PC-3 (cell line): ENCODE measurements at places on chromosomes 11 and 22. TPM values are rescaled to one million over a fixed set of nuclear protein-coding genes. Genes with fewer than 3 reads are reported as not detected.
A peak's percentile ranks its signal among the peaks of the same experiment; 100 is the strongest.

GRCh38 chr11:65703846-65704245 lies 8.2 kb upstream of the KAT5 start:
- H3K4me1 ChIP-seq = no peaks in the 10 kb centered on the region
- H3K27ac ChIP-seq = no peak overlapping the region
- no peaks in the 10 kb centered on the region for H3K36me3 ChIP-seq
- H3K27me3 ChIP-seq = peaks cover 9% of the 10 kb centered on the region; the same call in 1 of the 2 replicates
- H3K4me3 ChIP-seq = no peak overlapping the region

GRCh38 chr11:73295241-73295995 lies 12.7 kb upstream of the ARHGEF17 start:
- H3K27ac ChIP-seq = no peak overlapping the region
- DNase-seq = peak; percentile 94
- H3K4me3 ChIP-seq = no peak overlapping the region
- no peaks in the 10 kb centered on the region for H3K27me3 ChIP-seq
- H3K36me3 ChIP-seq = no peaks in the 10 kb centered on the region

DNA sequence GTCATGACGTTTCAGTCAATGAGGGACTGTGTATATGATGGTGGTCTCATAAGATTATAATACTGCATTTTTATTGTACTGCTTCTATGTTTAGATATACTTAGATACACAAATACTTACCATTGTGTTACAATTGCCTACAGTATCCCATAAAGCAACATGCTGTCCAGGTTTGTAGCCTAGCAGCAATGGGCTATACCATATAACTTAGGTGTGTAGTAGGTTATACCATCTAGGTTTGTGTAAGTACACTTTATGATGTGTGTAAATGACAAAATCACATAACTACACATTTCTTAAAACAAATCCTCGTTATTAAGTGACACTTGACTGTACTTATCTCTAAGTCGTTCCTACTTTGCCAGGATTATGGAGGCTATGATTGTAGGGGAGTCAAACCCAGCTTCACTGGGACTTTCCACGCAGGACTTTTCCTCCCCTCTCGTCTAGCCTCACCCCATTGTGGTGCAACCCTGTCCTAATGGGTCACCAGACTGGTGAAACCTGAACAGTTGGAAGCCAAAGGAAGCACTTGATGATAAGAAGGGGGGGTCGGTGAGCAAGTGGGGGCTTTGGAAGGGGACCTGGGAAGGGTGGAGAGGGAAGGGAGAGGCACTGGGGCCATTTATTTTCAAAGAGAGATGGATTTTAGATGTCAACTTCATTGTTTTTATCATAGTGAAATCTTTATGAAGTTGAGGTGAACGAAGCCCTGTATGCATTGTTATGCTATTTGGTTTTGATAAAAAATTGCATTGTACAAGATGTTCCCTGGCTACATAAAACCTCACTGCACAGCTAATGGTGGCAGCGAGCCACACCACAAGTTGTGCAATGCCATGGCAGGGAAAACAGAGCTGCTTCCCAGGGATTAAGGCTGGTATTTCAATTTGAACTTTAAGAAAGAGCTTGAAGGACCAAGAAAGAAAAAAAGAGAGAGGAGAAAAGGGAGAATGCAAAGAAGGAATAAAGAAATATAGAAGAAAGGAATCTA lies 129.1 kb downstream of the EHF start:
- peak; percentile 91 for DNase-seq
- no peaks in the 10 kb centered on the region for H3K27me3 ChIP-seq
- peaks cover 23% of the 10 kb centered on the region for H3K4me1 ChIP-seq
- H3K27ac ChIP-seq = peak overlapping the region; percentile 88
- no peaks in the 10 kb centered on the region for H3K36me3 ChIP-seq

Gene DEUP1
- total RNA-seq = 0.26 TPM in 1 of 2 replicates, not detected in the other

Gene EHF
- 29.0 and 37.0 TPM in 2 replicates for total RNA-seq

GRCh38 chr11:22749536-22749935 lies 80.1 kb downstream of the SVIP start:
- no peak overlapping the region for H3K4me3 ChIP-seq
- H3K4me1 ChIP-seq = no peaks in the 10 kb centered on the region
- H3K27me3 ChIP-seq = peaks cover 41% of the 10 kb centered on the region
- H3K27ac ChIP-seq = no peak overlapping the region
- no peak for DNase-seq

DNA sequence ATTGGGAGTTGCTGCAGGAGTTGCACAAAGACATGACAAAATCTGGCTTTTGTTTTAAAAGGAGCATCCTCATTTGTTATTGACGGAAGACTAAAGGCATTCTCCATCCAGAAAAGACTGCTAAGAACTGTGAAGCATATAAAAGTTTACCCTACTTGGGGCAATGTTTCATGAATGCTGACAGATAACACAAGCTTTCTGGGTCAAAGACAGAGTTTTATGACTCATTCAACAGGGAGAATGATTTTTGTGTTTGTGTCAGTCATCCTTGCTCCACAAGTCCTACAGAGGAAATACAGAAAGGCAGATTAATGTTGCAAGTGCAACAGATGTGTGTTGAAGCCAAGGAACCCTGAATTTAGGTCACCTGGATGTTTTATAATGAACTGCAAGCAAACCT lies 2.5 kb downstream of the GLYATL1 start:
- no peaks in the 10 kb centered on the region for H3K4me1 ChIP-seq
- no peak for DNase-seq
- H3K4me3 ChIP-seq = no peak overlapping the region

GRCh38 chr11:125378083-125378482 lies 118.0 kb downstream of the FEZ1 start:
- H3K27ac ChIP-seq = no peak overlapping the region
- H3K4me3 ChIP-seq = no peak overlapping the region
- peaks cover 97% of the 10 kb centered on the region for H3K27me3 ChIP-seq
- DNase-seq = no peak
- no peaks in the 10 kb centered on the region for H3K36me3 ChIP-seq

DNA sequence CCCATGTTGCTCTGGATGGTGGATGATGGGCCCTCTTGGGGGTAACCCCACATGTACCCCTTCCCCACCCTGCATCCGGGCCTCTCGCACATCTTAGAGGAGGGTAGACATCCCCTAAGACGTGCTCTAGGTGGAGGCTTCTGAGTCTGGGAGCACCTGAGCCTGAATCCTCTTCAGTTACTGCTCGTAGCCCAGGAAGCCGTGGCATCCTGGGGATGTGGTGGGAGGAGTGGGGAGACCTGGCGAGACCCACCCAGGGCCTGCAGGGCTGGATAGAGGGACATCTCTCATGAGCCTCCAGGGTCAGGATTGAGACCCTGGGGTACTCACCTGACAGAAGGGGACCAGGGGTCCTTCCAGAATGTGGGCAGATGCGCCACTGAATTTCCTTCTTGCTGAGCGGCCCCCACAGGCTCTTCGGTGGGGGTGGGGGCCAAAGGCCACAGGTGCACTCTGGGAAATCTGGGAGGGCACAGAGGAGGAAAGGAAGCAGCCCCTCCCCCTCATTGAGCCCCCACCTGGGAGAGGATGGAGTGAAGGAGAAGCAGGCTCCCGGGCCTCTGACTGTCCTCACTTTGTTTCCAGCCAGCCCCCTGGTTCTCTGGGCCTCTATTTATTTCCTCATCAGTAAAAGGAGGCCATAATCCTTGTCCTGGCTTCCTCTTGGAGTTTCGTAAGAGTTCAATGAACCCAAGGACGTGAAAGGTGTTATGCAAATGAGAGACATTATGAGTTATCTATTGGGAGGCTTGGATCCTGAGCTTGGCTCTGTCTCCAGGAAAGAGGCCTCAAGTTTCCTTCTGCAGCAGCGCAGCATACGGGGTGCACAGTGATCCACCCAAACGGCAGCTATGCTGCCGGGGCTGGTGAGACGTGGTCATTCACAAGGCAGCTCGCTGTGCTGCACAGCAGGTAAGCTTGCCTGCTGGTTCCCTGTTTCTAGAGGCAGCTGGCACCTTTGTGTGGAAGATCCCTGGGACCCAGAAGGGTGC lies 31.2 kb downstream of the KCNJ4 start:
- DNase-seq = no peak
- no peaks in the 10 kb centered on the region for H3K27me3 ChIP-seq
- no peak overlapping the region for H3K4me3 ChIP-seq
- no peaks in the 10 kb centered on the region for H3K36me3 ChIP-seq

DNA sequence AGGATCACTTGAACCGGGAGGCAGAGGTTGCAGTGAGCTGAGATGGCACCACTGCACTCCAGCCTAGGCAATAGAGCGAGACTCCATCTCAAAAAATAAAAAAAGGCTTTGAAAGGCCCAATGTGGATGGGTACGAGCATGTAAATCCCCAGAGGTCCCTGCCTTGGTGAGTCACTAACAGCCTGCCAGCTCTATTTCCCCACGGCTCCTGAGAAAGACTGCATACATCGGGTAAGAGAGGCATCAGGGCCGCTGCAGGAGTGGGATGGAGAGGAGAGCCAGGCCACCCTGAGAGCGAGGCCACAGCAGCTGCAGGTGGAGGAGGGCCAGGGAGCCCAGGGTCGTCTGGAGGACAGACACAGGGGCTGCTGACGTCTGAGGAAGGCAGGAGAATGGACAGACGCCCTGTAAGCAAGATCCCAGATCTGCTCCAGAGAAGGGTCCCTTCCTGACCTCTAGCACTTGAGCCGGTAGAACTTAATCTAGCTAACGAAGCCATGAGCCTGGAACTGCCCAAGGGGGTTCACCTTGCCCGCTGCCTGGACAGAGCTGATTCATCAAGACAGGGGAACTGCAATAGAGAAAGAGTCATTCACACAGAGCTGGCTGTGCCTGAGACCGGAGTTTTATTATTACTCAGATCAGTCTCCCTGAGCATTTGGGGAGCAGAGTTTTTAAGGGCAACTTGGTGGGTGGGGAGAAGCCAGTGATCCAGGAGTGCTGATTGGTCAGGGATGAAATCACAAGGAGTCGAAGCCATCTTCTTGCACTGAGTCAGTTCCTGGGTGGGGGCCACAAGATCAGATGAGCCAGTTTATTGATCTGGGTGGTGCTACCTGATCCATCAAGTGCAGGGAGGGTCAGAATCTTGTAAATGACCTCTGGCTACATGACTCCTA lies 5.1 kb upstream of the KRTAP5-9 start:
- H3K4me3 ChIP-seq = no peak overlapping the region
- H3K27ac ChIP-seq = no peak overlapping the region
- no peaks in the 10 kb centered on the region for H3K36me3 ChIP-seq
- peaks cover 45% of the 10 kb centered on the region for H3K27me3 ChIP-seq

Gene PPP2R1B
- total RNA-seq = 31.3 and 41.5 TPM in 2 replicates

Gene CARD18
- total RNA-seq = not detected in 2 replicates

DNA sequence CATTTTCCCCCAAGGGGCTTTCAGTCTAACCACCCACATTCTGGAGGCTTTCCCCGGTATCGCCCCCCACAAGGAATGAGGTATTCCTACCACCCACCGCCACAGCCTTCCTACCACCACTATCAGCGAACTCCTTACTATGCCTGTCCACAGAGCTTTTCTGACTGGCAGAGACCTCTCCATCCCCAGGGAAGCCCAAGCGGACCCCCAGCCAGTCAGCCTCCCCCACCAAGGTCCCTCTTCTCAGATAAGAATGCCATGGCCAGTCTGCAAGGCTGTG lies 14.6 kb upstream of the SLC25A18 start:
- no peak overlapping the region for H3K4me3 ChIP-seq
- no peak for DNase-seq
- no peaks in the 10 kb centered on the region for H3K4me1 ChIP-seq
- no peaks in the 10 kb centered on the region for H3K27me3 ChIP-seq
- H3K27ac ChIP-seq = no peak overlapping the region

Gene OR51E2
- not detected in 2 replicates for total RNA-seq

Gene SOX6
- total RNA-seq = under 0.01 TPM in 1 of 2 replicates, not detected in the other

Gene TYR
- not detected in 2 replicates for total RNA-seq

DNA sequence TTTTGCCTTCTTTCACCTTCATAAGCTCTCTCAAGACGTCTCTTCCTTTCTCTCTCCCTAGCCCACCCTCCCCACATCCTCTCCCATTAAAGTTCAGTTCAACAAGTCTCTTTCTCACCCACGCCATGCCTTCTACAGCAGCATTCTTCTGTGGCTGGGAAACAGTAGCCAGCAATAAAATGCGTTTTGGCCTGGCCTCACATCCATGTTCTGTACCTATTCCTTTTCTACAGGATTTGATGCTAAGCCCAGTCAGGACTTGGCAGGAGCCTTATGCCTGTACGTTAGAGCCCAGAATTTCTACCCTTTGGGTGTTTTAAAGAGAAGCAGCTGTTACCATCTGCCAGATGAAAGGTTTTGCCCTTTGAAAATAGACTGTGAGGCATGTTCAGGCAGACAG lies 7.1 kb upstream of the CD44 start:
- no peaks in the 10 kb centered on the region for H3K36me3 ChIP-seq
- H3K4me1 ChIP-seq = peaks cover 8% of the 10 kb centered on the region
- no peak for DNase-seq
- no peaks in the 10 kb centered on the region for H3K27me3 ChIP-seq
- H3K4me3 ChIP-seq = no peak overlapping the region

- H3K36me3 ChIP-seq = no peaks in the 10 kb centered on the region; the same call in 1 of the 2 replicates
- H3K27me3 ChIP-seq = no peaks in the 10 kb centered on the region
- no peak for DNase-seq
- peak overlapping the region; percentile 89 for H3K27ac ChIP-seq
- H3K4me1 ChIP-seq = peaks cover 14% of the 10 kb centered on the region
- H3K4me3 ChIP-seq = peak overlapping the region; percentile 86
Observed at GRCh38 chr22:36480941-36481392, 473 bp downstream of the TXN2 start.

- H3K27me3 ChIP-seq = no peaks in the 10 kb centered on the region
- H3K27ac ChIP-seq = no peak overlapping the region
- no peak overlapping the region for H3K4me3 ChIP-seq
- H3K4me1 ChIP-seq = no peaks in the 10 kb centered on the region
- no peak for DNase-seq
Observed at GRCh38 chr11:128761339-128761738, 67.5 kb downstream of the FLI1 start.

GRCh38 chr22:38411016-38411415 lies 44.0 kb downstream of the KCNJ4 start:
- no peaks in the 10 kb centered on the region for H3K27me3 ChIP-seq
- no peaks in the 10 kb centered on the region for H3K36me3 ChIP-seq
- H3K4me3 ChIP-seq = no peak overlapping the region
- no peak overlapping the region for H3K27ac ChIP-seq

Gene DRICH1
- 0.15 TPM in 1 of 2 replicates, not detected in the other for total RNA-seq

DNA sequence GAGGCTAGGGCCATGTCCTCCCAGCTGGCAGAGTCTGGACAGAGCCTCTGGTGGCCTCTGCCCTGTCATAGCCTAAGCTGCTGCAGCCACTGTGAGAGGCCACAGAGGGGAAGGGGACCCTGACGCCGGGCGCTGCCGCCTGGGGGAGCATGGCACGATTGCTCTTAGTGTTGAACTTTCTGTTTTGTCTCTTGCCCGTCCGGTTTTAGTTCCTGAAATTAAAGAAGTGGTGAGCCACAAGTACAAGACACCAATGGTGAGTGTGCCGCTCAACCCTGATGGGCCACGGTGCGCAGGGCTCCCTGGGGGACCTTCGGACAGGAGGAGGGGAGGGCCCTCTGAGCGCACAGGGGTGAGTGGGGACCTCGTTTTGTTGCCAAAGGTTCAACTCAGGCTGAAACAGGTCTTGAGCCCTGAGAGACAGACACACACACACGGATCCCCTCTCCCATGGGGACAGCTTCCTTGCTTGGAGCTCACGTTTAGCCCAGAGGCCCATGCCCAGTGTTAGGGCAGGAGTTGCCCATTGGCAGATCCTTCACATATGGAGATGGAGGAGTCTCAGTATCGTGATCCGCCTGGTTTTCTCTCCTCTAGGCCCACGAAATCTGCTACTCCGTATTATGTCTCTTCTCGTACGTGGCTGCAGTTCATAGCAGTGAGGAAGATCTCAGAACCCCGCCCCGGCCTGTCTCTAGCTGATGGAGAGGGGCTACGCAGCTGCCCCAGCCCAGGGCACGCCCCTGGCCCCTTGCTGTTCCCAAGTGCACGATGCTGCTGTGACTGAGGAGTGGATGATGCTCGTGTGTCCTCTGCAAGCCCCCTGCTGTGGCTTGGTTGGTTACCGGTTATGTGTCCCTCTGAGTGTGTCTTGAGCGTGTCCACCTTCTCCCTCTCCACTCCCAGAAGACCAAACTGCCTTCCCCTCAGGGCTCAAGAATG lies 23.8 kb downstream of the MYBPC3 start:
- H3K27me3 ChIP-seq = no peaks in the 10 kb centered on the region
- no peak overlapping the region for H3K27ac ChIP-seq
- no peak overlapping the region for H3K4me3 ChIP-seq
- no peaks in the 10 kb centered on the region for H3K4me1 ChIP-seq
- no peak for DNase-seq
- no peaks in the 10 kb centered on the region for H3K36me3 ChIP-seq
